ENCODE measurements at places on chromosomes 6 and 20.
A peak's percentile ranks its signal among the peaks of the same experiment; 100 is the strongest.

DNA sequence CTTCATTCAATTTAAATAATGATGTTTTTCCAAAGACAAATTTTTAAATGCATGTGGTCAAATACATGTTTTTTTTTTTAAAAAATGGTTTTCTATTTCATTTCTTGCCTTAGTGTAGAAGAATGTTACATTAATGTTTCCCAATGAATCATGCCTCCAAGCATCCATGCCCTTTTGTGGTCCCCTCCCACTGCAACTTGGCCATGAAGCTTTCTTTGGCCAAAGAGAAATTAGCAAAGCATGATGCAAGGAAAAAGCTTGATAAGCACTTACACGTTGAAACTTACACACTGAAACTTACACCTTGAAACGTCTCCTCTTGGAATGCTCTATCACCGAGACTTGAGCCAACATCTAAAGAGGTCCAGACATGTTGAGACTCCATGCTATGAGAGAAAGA is 93.0 kb upstream of the ELOVL5 start:
- no peak for DNase-seq

- DNase-seq = peak; percentile 60
Measured at GRCh38 chr6:41546866-41547798, 951 bp downstream of the FOXP4 start.

DNA sequence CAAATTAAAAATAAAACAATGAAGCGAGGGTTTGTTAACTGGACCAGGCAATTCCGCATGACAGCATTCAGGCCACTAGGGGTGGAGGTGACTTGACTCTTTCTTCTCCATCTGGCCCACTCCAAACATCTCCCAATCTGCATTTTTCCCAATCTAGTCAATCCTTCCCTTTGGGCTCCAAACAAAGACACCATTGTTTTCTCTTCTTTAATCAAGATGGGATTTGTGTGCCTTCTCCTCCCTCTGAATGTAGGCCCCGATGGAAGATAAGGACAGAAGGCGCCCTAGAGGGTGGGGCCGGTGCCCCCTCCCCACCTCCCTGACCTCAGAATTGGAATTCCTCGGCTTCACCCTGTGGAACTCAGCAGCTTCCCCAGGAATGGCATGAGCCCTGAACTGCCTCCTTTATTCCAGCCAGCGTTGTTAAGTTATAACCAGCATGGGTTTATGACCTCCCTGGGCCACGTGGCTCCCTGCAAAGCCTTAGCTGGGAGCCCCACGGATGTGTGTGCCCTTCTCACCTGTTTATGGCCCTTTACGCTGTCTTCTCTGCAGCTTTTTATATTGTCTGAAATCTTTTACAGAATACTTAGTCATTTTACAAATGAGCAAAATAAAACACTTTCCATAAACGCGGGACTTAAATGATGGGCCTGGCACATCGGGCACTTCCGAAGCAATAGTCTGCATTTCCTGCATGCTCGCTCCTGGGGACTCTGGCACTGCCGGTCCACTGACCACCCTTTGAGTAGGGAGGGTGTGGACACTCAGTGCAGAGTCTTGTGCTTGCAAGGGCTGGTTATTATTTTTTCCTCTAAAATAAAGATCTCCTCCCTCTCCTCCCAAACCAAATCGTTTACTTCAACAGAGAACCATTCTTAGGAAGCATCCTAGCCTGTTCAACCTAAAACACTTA is 24.5 kb downstream of the OVOL2 start:
- DNase-seq = no peak

- DNase-seq = no peak
Measured at GRCh38 chr6:89385156-89385667, 26.9 kb downstream of the RRAGD start.

DNA sequence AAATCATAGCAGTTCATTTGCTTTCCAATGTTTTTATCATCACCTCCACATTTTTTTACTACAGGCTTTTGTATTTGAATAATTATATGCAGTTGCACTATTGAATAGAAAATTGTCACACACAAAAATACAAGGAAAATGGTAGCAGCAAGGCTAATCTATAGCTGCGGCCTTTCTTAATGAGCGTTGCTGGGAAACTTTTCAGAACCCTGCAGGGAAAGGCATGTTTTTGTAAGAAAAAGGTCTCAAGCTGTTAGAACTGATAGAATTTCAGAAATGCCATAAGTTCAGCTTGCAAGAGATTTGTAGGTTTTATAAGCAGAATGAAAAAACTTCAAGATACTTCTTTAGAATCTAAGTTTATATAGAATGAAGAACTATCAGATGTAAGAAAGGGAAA is 535.8 kb downstream of the LMBRD1 start:
- no peak for DNase-seq

DNA sequence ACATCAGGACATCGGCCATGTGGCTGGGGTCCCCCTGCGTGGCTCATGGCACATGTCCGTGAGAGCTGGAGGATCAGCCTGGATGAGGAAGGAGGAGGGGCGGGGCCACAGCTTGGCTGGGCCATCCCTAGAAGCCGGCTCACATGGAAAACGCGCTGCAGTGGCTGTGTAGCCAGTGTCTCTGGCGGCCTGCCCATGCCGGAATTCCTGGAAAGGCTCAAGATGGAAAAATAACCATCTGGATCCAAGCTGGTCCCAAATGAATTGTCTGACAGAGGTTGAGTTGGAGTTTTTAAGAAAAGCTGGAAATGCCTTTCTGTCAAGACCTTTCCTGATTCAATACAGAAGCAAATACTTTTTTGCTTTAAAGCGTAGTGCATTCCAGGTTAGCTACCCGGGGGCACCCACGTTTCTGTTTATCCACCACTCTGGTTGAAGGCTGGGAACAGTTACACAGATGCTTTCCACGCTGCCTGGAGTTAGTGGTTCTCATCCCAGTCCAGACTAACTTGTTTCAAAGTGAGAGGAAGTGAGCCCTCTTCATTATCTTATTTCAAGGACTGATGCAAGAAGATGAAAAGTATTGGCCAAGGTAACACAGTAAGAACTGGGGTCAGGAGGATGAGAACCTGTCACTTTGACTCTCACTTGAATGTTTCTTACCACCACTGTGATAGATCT is 99.0 kb downstream of the GMPR start:
- DNase-seq = no peak

DNA sequence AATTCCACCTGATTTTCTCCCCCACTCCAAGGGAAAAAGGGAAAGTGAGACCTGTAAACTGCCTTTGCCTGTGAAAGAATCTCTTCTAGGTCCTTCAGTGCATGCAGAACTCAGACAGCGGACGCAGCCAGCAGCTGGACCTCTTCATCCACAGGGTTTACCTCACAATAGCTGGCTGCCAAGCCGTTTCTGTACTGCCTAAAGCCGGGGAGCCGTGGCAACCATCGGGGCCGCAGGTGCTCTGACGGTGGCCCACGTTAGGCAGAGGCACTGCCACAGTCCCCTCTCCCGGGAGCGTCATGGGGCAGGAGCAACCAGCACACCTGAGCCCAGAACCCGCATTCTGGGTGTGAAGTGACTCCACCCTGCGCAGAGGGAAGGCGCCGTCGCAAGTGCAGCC is 206.1 kb downstream of the TTLL2 start:
- DNase-seq = no peak
